ENCODE measurements at places on chromosomes 1 and 21.

GRCh38 chr1:78560811-78561210, 59.4 kb upstream of the IFI44L start:
- no peaks in the 10 kb centered on the region for H3K4me1 ChIP-seq
- peak; percentile 29 for DNase-seq

GRCh38 chr1:10734962-10735544, 61.4 kb downstream of the CASZ1 start:
- H3K4me3 ChIP-seq, result no peak overlapping the region
- peaks cover 29% of the 10 kb centered on the region for H3K27me3 ChIP-seq
- H3K27ac ChIP-seq, result no peak overlapping the region
- no peaks in the 10 kb centered on the region for H3K4me1 ChIP-seq

- peak; percentile 97 for DNase-seq
- H3K4me1 ChIP-seq, result peaks cover 41% of the 10 kb centered on the region
- no peaks in the 10 kb centered on the region for H3K36me3 ChIP-seq
- H3K4me3 ChIP-seq, result 0 out of 2 replicates have a peak overlapping the region, but pooled peaks have one; percentile 6
- peak overlapping the region; percentile 100 for H3K27ac ChIP-seq
Observed at GRCh38 chr1:31954607-31955283, 16.6 kb upstream of the PTP4A2 start.

DNA sequence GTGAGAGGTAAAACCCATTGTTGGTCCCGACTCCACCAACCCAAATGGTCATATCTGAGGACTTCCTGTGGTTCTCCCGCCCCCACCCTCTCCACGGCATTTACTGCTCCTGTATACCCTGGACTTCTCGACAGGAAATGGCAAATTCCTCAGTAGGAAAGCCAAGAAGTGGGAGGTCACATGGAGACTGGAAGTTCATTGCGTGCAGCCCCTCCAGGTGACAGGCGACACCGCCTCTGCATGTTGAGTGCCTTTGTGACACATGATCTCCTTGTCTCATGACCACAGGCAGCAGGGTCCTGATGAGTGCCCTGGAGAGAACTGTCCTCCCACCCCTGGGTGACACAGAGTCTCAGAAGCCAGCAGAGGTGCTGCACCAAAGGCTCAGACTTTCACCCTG, 24.2 kb downstream of the ERG start:
- no peaks in the 10 kb centered on the region for H3K27me3 ChIP-seq
- H3K4me3 ChIP-seq, result no peak overlapping the region
- H3K36me3 ChIP-seq, result no peaks in the 10 kb centered on the region
- no peak overlapping the region for H3K27ac ChIP-seq
- no peak for DNase-seq

- no peaks in the 10 kb centered on the region for H3K4me1 ChIP-seq
- H3K4me3 ChIP-seq, result no peak overlapping the region
- DNase-seq, result no peak
Observed at GRCh38 chr1:111127923-111128643, 11.8 kb downstream of the DRAM2 start.
